Glutamatergic neuron (in vitro differentiated cells): ENCODE measurements at places on chromosomes 7 and 10.

DNA sequence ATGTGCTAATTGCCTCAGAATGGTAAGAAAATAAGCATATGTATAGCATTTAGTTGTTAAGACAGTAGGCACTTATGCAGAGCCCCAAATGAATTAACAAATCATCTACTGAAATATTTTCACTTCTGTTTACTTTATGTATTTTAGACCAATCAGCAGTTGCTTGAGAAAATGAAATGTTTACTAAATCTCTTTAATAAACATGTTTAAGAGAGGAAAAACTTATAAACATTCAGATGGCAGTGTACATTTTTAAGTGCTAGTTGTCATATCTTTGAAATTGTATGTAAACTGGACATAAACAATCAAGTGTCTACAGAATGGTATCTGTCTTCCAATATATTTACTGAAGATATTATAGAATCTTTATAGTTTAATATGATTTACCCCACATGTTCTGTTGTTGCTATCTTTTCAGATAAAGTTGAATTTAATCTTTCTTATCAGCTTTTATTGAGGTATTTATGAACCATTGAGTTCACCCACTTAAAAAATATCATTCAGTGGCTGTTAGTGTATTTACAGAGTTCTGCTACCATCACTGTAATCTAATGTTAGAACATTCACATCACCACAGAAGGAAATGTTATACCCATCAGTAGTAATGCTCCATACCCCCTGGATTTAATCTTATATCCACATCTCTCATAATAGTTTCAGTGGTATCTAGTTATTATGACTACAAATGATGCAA lies 264.3 kb downstream of the ADK start:
- no peak for DNase-seq

- DNase-seq, result no peak
Observed at GRCh38 chr7:37359662-37360444, 88.8 kb downstream of the ELMO1 start.

GRCh38 chr7:49367072-49367471 lies 406.4 kb upstream of the VWC2 start:
- DNase-seq, result no peak

DNA sequence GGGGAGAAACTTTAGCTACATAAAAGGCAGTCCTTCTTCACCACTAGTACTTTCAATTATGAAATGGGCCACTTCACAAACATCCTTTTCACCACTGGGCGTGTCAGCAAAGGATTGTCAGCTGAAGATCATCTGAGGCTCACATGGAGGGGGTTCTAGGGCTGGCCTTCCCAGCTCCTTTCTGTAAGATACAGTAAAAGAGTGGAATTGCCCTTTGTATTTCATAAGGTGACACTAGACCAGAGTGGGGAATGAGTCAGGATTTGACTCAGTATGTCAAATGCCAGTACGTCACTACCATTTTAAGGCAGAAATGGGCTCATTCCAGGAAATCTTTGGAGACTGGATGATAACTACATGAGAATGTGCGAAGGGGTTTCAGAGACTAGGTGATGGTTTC lies 21.2 kb upstream of the BLOC1S2 start:
- no peak for DNase-seq

DNA sequence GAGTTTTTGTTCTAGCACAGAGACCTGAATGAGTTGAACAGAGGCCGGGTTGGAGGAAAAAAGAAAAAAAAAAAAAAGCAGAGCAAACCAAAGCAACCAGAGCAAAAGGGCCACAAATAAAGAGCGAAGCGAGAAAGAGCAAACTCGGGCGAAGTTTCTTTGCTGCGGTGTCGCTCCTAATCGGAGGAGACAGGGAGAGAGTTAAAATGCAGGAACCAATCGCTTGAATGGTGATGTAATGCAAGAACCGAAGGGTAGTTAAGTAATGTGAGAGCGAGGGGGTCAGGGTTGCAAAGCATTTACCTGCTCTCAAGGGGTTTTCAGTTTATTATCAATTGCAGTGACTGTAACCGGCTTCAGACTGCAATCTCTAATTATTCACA lies 271.7 kb downstream of the TRIL start:
- no peak for DNase-seq

GRCh38 chr7:135179321-135179925 lies 8.9 kb upstream of the CYREN start:
- no peak for DNase-seq

GRCh38 chr10:109966961-109967738 lies 40.6 kb upstream of the ADD3 start:
- DNase-seq, result peak; percentile 50

- no peak for DNase-seq
Observed at GRCh38 chr10:133208466-133208865, 21.6 kb upstream of the UTF1 start.

DNA sequence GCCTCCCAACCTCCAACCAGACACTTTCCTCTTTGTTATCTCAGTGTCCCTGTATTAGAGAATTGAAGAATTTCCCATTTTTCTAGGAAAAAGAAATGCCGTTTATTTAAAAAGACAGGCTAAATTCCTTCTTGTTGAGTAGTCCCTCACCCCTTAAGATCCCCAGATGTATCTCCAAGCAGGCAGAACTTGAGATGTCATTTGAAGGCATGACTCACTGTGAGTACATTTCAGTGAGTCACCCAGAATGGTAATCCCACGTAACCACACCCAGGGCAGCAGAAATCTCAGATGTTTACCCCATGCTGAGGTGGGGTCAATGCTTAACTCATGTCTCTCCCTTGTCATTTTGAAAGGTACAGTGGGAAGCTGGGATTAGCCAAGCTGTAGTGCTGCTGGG lies 4.4 kb downstream of the ZNF655 start:
- no peak for DNase-seq

- no peak for DNase-seq
Observed at GRCh38 chr10:16996530-16996964, 133.1 kb downstream of the CUBN start.

- DNase-seq, result no peak
Observed at GRCh38 chr10:123916775-123917174, 25.2 kb upstream of the CPXM2 start.

DNA sequence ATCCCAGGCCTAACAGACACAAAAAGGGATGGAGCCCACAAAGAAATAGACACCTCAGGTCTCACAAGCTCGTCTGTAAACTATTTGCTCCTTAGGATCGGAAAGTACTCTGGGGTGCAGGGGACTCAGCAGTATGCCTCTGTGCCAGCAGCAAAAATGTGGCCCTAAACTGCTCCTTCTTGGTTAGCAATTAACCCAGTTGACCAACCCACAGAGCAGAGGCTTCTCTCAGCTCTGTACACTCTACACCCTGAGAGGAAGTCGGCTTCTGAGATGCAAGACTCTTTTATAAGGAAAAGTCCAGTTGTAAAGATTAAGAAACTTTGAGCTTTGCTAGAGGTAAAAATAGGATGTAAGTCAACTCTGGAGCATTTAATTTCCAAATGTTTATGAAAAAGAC lies 156.3 kb upstream of the PRSS58 start:
- DNase-seq, result no peak

GRCh38 chr10:110815354-110816004 lies 56.2 kb upstream of the PDCD4 start:
- DNase-seq, result no peak
